Kidney epithelial cell (primary cell): ENCODE measurements at places on chromosomes 7 and 10. TPM values are rescaled to one million over a fixed set of nuclear protein-coding genes. Genes with fewer than 3 reads are reported as not detected.

Gene SYT15B
- 0.21 and 0.82 TPM in 2 replicates for total RNA-seq

Gene COA1
- 49.5 and 67.1 TPM in 2 replicates for total RNA-seq

Gene TSPAN12
- 10.9 and 12.5 TPM in 2 replicates for total RNA-seq

Gene TMEM140
- total RNA-seq: 0.75 and 1.8 TPM in 2 replicates

Gene MYO1G
- total RNA-seq: 0.04 and 0.27 TPM in 2 replicates

Gene CFAP43
- total RNA-seq: 0.34 and 0.75 TPM in 2 replicates

Gene SRGN
- total RNA-seq: 1.5 and 3.0 TPM in 2 replicates

Gene FGFBP3
- 0.42 and 1.2 TPM in 2 replicates for total RNA-seq

Gene IRF5
- total RNA-seq: 19.9 TPM in 2 replicates

Gene GIMAP1
- not detected in 2 replicates for total RNA-seq

Gene CALU
- total RNA-seq: 198 and 210 TPM in 2 replicates

Gene ZFAND2A
- total RNA-seq: 28.0 and 33.2 TPM in 2 replicates

Gene FAM185A
- 6.2 and 9.6 TPM in 2 replicates for total RNA-seq

Gene CYP3A7
- total RNA-seq: not detected in 2 replicates
